ENCODE measurements at places on chromosomes 3 and 15.
A peak's percentile ranks its signal among the peaks of the same experiment; 100 is the strongest.

DNA sequence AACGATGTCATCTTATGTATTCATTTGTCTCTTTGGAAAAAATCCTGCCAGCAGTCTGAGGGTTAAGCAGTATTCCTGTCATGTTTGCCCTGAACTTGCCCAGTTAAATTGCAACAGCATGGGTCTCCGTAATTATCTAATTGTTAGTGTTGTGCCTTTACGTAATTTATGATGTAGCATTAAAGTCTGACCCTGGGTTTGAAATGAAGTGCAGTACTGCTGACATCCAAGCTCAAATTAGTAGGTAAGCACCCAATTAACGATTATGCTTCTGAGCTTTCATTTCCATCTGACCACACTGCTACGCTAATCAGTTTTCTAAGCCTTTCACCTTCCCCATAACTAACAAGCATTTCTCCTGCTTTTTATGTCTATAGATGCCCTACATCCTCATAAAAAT is 241.8 kb downstream of the ARRDC4 start:
- no peak for DNase-seq

- no peak for DNase-seq
Measured at GRCh38 chr15:61064651-61065050, 164.5 kb downstream of the RORA start.

- DNase-seq = no peak
Measured at GRCh38 chr3:18370672-18371071, 54.5 kb downstream of the SATB1 start.

DNA sequence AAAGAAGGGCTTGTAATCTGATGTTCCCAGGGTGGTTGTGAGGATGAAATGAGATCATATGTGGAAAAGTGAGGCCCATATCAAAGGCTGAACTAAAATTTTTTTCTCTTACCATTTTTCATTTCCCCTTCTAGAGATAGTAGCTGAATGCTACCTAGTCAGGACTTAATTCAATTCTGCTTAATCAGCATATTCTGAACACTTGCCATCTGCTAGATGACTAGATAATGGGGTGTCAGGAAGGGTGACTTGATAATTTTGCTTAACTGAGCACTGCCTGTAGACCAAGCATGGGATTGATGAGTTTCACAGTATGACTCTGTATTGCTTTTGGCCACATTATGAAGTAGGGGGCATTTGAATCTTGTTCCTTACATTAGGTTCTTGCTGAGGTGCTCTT is 136.2 kb downstream of the CHST2 start:
- no peak for DNase-seq

- DNase-seq = no peak
Measured at GRCh38 chr3:27740854-27741253, 18.7 kb upstream of the EOMES start.

DNA sequence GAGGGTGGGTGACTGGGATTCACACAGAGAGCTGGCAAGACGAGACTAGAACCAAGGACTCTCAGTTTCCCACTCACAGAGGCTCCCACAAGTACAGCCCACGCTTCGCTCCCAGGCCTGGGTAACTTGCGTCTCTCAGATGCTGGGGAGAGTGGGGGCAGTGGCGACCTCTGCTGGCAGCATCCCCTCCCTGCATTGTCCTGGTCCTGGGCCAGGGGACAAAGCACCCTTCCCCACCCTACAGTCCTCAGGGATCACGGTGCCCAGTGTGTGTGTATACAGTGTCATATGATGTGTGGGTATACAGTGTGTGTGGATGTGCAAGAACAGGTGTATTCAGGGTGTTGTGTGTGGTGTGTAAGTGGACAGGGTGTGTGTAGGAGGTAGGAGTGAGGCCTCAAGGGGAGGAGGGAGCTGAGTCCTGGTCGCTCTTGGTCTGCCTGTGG is 12.8 kb downstream of the VILL start:
- DNase-seq = no peak

- DNase-seq = peak; percentile 66
Measured at GRCh38 chr15:50227076-50227475, 38.5 kb downstream of the HDC start.

DNA sequence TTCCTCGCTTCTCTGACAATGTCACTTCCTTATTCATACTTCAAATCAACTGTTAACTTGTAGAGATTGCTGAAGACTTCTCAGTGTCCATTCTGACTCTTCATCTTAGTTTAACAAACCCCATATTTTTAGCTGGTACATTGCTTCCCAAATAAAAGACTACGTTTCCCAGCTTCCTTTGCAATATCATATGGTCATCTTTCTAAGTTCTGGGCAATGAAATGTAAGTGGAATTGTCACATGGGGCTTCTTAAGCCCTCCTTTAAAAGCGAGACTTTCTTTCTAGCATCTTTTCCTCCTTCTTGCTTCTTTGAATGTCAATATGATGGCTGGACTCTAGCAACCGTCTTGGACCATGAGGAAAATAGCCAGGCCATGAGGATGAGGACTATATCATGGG is 239.0 kb downstream of the ZNF621 start:
- no peak for DNase-seq

GRCh38 chr3:197297476-197298340 is 704 bp downstream of the DLG1 start:
- DNase-seq = peak; percentile 69

GRCh38 chr15:68666120-68666811 is 87.5 kb downstream of the CORO2B start:
- DNase-seq = no peak

DNA sequence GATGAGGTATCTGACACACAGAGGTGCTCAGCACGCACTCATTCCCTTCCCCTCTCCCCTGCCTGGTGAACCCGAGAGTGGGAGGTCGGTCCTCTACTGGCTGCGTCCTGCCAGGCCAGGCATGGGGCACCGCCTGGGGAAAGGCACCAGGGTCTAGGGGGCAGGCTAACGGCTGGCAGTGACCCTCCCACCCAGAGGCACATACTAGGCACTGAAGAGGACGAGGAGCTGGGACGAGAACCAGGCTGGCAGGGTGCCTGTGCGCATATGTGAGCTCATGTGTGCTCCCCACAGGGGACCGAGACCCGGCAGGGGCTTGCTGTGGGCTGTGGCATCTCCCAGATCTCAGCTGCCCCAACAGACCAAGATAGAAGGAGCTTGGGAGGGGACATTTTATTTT is 86.7 kb downstream of the IQSEC1 start:
- DNase-seq = no peak

DNA sequence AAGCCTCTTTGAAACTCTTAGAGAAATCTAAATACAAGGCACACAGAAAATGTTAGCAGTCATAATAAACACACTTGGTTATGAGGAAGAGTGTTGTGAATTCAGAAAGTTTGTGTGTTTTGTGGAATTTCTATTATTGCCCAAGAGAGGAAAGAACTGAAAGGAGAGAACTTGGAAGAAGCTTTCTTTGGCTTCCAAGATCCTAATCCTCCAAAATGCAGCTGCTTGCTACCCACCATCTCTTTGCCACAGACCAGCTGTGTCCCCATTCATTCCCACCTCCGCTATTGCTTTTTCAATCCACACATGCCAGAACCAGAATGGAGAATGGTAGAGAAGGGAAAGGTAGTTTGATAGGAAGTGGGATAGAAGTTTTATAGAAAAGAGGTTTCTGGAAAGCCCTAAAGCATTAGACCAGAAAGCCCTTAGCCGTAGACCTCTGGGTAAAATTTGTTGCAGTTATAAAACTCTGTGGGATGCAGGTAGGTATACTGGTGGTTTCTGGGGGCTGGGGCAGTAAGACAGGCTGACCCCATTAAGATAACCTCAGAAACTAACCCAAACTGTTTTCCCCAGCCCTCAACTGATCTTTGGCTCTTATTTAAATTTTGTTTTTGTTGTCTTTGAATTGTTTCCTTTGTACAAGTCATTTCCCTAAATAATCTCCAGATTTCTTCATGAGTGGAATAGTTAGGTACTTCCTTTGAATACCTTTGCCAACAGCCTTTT is 108.5 kb downstream of the FILIP1L start:
- no peak for DNase-seq

DNA sequence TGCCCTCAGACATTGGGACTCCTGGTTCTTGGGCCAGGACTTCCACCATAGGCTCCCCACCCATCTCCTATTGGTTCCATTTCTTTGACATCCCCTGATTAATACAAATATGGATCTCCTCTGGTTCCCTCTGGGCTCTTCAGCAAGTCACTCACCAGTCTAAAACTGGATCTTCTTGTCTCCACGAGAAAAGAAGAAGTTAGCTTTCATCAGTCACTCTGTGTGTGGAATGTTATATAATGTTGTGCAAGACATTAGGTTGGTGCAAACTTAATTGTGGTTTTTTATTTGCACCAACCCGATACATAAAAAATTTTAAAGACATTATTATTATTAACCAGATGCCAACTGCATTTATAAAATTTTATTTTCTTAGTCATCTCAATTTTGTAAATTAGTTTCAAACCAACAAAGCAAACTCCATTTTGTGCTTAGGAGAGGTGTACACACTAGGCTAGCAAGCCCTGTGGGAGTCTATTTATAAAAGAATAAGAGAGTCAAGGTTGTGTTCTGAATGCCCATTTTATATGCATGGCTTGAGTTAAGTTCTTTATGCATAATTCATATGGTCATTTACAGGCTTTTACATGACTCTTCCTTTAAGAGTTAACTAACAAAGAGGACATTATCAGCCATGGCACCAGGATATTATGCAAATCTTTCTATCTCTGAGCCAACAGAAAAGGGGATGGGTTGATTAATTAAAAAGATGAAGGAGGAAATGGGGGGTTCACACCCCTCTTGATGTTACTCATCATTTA is 35.1 kb upstream of the IL12A start:
- no peak for DNase-seq

DNA sequence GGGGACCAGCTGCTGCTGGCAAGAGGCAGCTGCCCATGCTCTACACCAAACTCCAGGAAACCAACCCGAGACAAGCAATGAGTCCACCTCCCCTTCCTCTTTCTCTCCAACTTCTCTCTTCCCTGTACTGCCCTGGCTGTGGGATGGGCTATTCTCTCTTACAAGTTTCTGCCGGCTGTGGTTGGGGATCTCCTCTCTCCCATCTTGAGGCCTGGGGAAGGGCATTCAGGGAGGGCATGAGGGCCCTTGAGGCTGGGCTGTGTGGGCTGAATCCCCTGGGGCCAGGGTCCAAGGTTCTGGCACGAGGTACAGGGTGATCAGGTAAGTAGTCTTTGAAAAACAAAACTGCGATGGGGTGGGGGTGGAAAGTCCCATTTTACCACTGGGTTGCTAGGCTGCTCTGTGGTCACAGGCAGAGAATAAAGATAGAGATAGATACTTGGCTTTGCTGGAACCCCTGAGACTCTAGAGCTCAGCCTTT is 32.3 kb upstream of the CTSH start:
- no peak for DNase-seq

DNA sequence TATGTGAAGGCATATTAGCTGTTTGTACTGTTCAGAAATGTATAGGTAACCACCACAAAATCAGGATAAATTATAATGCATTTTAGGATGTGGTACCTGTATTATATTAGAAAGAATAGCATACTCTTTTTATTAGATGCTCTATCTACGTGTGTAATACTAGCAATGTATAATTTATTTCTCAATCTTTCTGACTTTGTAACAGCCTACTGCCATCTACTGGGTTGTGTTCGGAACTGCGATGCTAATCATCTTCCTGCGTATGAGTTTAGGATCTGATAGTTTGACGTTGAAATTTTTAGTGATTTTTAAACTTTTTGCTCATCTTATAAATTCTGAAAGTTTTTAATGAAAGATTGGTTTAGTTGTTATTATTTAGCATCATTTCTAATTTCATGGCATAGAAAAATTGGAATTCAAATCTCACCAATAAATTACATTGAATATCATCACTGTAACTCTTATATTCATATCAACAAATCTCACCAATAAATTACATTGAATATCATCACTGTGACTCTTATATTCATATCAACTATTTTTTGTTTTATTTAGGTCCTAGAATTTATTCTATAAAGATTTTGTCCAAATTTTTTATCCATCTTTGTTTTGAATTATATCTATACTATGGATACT is 322.7 kb upstream of the ZNF717 start:
- peak; percentile 18 for DNase-seq
